ENCODE measurements at places on chromosomes 16 and 17. TPM values are rescaled to one million over a fixed set of nuclear protein-coding genes. Genes with fewer than 3 reads are reported as not detected.

DNA sequence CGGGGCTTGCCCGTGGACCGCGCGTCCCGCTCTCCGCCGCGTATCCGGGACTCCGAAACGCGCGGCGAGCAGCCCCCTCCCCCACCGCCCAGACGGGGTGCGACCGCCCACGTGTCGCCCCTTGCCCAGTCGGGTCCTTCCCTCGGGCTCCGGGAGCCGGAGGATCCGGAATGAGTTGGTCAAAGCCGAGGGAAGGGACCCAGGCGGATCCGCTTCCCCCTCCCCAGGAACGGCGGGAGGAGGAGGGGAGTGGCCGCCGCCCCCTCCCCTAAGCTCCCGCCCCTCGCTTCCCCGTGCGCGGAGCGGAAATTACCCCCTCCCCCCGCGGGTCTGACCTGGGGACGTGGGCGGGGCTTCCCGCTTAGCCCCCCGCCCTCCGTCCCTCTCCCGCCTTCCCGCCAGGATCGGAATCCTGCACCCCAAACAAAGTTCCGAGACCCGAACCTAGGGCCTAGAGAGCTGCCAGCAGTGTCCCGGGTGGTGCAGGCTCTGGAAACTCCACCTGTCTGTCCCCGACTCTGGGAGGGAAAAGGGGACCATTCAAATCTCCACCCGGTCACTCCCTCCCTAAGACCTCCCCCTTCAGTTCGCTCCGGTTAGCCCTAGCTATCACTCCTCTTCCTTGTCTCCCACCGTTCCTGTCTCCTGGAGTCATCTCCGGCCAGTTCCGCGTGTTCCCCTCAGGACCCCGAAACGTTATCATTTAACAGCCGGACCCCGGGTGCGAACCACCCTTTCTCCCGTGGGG lies 1.0 kb upstream of the IGF2BP1 start:
- DNase-seq: peak; percentile 99
- H3K27me3 ChIP-seq: no peaks in the 10 kb centered on the region
- peak overlapping the region; percentile 94 for H3K27ac ChIP-seq
- H3K36me3 ChIP-seq: no peaks in the 10 kb centered on the region

DNA sequence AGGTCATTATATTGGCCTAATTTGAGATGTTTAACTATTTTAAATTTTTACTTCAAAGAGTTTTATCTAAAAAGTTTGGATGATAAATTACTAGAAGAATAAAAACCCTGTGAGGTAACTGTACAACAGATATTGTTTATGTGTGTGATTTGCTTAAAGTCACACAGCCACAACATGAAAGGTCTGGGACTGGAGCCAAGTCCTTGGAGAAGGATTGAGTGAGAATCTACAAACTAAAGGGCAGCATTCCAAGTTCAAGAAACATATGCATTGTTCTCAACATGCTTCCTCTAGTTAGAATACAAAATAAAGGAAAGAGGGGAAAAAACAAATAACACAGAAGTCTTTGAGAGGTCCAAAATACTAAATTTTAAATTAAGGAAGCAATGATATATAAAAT lies 131.5 kb upstream of the MON1B start:
- DNase-seq: no peak
- H3K4me1 ChIP-seq: no peaks in the 10 kb centered on the region
- H3K36me3 ChIP-seq: no peaks in the 10 kb centered on the region
- H3K27ac ChIP-seq: no peak overlapping the region

DNA sequence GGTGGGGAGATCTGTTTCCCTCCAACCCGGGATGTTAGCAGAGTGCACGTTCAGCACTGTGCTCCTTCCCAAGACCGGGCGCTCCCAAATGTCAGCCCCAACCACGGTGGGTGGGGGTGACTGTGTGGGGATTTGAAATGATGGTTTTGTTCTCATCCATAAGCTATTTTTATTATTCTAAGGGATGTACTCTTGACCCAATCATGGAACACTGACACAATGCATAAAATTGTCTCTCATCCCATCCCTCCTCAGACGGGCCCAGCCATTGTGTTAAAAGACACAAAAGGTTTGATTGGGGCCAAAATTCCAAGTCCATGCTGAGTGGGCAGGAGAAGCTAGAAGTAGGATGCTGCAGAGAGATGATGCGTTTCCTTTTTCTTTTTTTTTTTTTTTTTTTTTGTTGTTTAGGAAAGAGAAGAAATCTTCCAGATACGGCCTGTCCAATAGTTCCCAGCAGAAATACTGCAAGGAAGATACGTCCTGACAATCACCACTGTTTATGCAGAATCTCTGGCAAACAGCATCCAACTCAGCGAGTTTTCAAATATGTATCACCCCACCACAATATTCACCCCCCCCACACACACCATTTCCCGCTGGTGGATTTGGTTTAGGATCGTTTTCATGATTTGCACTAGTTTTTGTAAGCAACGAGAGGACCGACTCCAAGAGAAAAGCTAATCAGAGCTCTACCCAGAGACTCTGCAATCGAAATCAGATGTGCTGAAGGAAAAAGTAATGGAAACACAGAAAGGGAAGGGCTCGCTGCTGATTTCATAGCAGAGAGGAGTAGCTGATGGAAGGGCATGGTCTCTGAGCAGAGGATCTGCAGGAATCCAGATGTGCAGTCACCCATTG lies 163.5 kb upstream of the DYNLRB2 start:
- no peak overlapping the region for H3K4me3 ChIP-seq
- no peaks in the 10 kb centered on the region for H3K36me3 ChIP-seq

DNA sequence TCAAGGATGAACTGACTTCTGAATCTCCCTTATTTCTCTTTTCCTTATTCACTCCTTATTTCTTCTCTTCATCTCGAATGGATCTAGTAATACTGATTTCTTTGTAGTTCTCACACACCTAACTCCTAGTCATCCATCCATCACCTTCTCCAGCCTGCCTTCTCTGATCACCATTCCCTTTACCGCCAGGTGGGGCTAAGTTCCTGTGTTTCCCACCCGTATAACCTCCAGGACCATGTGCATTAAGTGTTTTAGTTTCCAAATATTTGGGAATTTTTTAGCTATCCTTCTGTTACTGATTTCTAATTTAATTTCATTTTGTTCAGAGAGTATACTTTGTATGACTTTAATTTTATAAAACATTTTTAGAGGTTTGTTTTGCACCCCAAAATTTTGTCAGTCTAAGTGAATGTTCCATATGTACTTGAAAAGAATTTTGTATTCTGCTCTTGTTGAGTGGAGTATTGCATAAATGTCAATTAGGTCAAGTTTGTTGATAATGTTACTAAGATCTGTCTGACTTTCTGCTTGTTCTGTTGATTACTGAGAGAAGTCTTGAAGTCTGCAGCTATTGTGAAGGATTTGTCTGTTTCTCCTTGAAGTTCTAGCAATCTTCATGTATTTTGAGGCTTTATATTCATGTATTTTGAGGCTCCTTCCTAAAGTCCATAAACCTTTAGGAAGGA lies 8.8 kb downstream of the BPTF start:
- H3K27ac ChIP-seq: no peak overlapping the region
- no peak for DNase-seq
- H3K4me1 ChIP-seq: 0 out of 2 replicates have a peak, but pooled peaks cover 8% of the 10 kb centered on the region
- H3K4me3 ChIP-seq: no peak overlapping the region
- no peaks in the 10 kb centered on the region for H3K27me3 ChIP-seq

Gene DHRS7C
- not detected for total RNA-seq
